ENCODE measurements at places on chromosomes 4 and X. TPM values are rescaled to one million over a fixed set of nuclear protein-coding genes. Genes with fewer than 3 reads are reported as not detected.

DNA sequence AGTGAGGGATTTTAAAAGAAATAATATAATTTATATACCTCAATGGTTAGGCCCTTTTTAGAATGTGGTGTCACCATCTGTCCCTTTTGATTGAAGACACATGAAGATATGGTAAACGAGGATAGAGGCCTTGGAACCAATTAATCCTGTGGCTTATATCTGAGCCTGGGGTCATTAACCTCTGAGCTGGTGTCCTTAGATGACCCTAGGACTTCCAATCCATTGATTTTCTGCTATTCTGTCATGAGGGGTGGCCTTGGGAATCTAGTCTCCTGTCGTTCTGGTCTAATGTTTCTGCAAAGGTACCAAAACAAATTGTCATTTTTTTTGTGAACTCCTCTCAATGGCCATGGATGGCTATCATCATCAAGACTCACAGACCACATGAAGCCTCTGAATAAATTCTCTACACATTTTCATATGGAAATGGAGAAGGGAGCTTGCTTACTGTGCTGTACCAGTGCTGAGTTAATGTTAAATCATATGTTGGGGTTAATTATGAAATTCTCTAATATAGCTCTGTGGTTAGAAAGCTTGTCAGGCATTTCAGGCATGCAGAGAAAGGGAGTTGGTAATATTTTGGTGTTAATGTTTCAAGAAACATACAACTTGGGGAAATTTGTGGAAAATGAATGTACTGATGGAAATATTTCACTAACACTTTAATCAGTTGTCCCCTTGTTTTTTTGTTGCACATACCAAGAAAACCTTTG, 204.2 kb upstream of the IL15 start:
- no peak overlapping the region for H3K4me3 ChIP-seq
- H3K27ac ChIP-seq: no peak overlapping the region
- no peaks in the 10 kb centered on the region for H3K4me1 ChIP-seq
- no peak for DNase-seq
- no peaks in the 10 kb centered on the region for H3K36me3 ChIP-seq
- H3K27me3 ChIP-seq: no peaks in the 10 kb centered on the region

DNA sequence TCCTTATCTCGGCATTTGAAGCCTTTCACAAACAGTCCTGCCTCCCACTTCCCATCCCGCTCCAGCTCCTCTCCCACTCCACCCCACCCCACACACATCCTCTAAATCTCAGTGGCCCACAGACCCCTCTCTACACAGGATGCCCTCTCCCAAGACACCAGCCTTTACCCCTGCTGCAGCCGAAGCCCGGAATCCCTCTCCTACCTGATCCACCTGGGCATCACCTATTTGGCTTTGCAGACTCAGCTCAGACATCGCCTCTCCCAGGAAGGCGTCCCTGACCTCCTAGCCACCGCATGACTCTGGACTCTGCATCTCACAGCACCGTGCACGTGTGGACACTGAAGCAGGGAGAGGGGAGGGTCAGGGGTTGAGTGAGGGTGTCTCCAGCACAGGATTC, 11.5 kb downstream of the PPP2R2C start:
- no peak overlapping the region for H3K27ac ChIP-seq
- DNase-seq: no peak
- H3K27me3 ChIP-seq: no peaks in the 10 kb centered on the region
- no peaks in the 10 kb centered on the region for H3K4me1 ChIP-seq

DNA sequence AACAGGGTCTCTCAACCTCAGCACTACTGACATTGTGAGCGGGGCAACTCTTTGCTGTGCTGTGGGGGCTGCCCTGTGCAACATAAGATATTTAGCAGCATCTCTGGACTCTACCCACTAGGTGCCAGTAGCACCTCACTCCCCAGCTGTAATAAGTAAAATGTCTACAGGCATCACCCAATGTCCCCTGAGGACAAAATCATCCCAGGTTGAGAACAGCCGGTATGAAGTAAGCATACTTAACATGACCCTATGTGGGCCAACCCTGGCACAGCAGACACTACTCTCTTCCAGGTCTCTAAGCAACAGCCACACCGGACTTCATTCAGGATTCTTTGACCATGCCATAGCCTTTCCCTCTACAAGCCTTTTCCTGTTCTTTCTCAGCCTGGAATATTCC, 10.5 kb upstream of the MGST2 start:
- no peak overlapping the region for H3K27ac ChIP-seq
- H3K36me3 ChIP-seq: no peaks in the 10 kb centered on the region
- H3K4me1 ChIP-seq: no peaks in the 10 kb centered on the region
- no peak for DNase-seq

SMPX gene
- 403 TPM for total RNA-seq

DNA sequence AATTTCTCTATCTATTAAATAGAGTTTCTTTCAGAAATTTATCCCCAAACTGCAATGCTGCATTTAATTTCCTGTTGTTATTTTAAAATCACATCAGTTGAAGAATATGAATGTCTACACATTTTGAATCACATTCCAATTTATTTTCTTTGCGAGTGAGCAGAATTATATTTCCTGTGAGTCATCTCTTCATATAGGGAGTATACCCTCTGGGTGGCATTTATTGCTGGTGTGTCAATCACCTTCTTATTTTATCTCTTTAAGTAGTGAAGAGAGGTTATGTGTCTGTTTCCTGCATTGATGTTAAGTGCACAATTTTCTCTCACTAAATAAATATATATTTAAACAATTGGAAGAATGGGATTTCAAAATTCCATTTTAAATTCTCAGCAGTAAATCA, 511.0 kb upstream of the ATOH1 start:
- no peaks in the 10 kb centered on the region for H3K4me1 ChIP-seq
- H3K27me3 ChIP-seq: no peaks in the 10 kb centered on the region
- no peak overlapping the region for H3K4me3 ChIP-seq
- no peak for DNase-seq
- H3K27ac ChIP-seq: no peak overlapping the region

GRCh38 chrX:101362757-101363156, 14.2 kb upstream of the TIMM8A start:
- H3K4me1 ChIP-seq: no peaks in the 10 kb centered on the region
- H3K27ac ChIP-seq: no peak overlapping the region
- no peak for DNase-seq
- H3K36me3 ChIP-seq: no peaks in the 10 kb centered on the region
- H3K27me3 ChIP-seq: no peaks in the 10 kb centered on the region
- H3K4me3 ChIP-seq: no peak overlapping the region

GRCh38 chrX:30931920-30932319, 42.9 kb upstream of the TAB3 start:
- no peak for DNase-seq
- no peak overlapping the region for H3K27ac ChIP-seq
- no peaks in the 10 kb centered on the region for H3K36me3 ChIP-seq
- H3K4me1 ChIP-seq: no peaks in the 10 kb centered on the region
- H3K27me3 ChIP-seq: no peaks in the 10 kb centered on the region

CFAP99 gene
- total RNA-seq: not detected

PCDH19 gene
- 0.56 TPM for total RNA-seq

GRCh38 chrX:132364313-132364712, 124.5 kb downstream of the MBNL3 start:
- H3K4me1 ChIP-seq: no peaks in the 10 kb centered on the region
- no peaks in the 10 kb centered on the region for H3K36me3 ChIP-seq
- no peak overlapping the region for H3K27ac ChIP-seq
- no peak for DNase-seq
- no peak overlapping the region for H3K4me3 ChIP-seq
- no peaks in the 10 kb centered on the region for H3K27me3 ChIP-seq

AMOT gene
- 6.8 TPM for total RNA-seq

GRCh38 chr4:113584407-113585150, 177.0 kb downstream of the CAMK2D start:
- no peak overlapping the region for H3K4me3 ChIP-seq
- peak overlapping the region; percentile 89 for H3K27ac ChIP-seq
- H3K4me1 ChIP-seq: peaks cover 60% of the 10 kb centered on the region

NEXMIF gene
- 0.35 TPM for total RNA-seq

DNA sequence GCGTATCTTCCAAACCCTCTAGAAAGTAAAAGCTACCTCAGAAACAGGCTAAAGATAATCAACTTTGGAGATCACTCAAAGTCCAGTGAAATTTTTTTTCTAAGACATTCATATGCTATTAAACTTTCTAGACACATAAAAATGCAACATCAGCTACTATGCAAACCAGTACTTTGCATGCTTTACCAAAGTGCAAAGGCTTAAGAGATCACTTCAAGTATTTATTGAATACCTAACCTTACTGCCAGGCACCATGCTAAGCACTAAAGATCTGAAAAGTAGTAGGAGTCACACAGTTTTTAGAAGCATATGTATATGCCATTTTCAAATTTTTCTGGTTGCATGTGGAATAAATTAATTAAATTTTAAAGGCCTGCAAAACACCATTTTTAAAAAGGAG, 115.8 kb downstream of the THOC2 start:
- H3K27ac ChIP-seq: no peak overlapping the region
- no peaks in the 10 kb centered on the region for H3K4me1 ChIP-seq
- DNase-seq: no peak
- H3K4me3 ChIP-seq: no peak overlapping the region
